ENCODE measurements at places on chromosomes 3 and 15. TPM values are rescaled to one million over a fixed set of nuclear protein-coding genes. Genes with fewer than 3 reads are reported as not detected.

DNA sequence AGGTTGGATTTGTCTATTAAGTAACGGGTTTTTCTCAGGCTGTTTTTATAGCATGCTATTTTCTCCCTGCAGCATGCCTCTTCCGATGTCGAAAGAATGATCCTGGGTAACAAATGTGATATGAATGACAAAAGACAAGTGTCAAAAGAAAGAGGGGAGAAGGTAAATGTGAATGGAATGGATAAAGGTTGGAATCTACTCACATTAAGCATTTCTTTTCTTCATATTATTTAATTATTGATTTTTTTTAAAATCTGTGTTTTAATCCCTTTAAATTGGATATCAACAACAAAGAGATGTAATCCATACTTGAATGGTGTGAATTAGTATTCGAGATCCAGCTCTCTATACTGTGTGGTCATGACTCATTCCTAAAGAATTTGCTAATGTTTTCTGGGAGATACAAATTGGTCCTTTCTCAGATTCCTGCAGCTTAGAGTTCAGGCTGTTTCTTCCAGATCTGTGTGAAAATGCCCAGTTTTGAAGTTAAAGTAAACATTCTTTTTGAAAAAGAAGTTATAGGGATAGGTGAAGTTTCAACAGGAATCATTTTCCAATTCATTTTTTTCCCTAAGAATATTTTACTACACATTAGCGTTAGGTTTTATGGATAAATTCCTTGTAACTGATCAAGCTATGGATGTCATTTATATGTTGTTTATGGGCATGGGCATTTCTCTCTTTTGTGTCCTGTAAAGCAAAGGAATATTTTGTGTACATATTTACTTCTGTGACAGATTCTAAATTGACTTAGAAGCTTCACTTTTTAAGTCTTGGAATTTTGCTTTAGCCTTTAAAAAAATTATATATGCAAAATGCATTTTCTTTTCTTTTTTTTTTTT is 20.8 kb upstream of the APH1B start:
- no peak for DNase-seq

DNA sequence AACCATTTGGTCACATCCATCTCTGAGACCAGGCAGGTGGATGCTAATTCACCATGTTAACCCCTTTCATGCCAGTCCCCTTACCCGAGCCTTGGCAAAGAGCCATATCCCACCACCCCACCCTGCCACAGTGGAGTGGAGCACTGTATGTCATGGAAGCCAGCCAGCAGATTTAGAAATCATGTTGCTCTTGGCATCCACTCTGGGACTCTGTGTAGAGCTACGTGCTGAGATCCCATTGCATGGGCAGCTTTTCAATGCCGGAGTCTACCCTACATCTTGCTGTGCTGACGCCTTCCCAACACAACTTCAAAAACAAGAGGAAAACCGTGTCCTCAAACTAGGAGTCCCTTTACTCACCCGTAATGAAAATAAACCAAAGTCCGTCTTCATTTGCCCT is 131.0 kb downstream of the NTRK3 start:
- no peak for DNase-seq

KNL1 gene
- 5.6 TPM for total RNA-seq

GCNT3 gene
- total RNA-seq: 0.76 TPM

DNA sequence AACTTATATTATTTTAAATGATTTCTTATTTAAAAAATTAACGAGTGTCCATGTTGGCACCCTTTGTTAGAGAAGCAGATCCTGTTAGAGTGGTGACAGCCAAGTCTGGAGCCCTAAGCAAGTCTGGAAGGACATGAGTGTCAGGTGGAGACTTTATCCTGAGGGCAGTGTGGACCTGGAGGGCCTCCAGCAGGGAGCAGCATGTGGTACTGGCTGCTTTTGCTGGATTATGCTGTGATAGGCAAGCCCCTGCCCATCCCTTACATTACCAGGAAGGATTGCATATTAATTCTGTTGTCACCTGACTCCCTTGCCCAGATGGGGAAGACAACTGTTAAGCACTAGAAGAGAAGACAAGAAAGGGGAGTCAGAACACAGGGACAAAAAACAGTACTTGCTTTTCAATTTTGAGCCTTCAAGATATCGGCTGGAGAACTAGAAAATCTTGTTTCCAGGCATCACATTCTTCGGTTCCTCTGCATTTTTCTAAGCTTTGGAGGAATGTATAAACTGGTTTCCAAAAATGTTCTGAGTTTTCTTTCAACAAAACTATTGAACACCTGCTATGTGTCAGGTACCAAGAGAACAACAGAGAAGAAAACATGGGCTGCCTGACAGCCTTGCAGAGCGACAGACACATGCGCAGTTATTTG is 22.7 kb downstream of the ZNF860 start:
- no peak for DNase-seq

GRCh38 chr3:129441215-129441614 is 1.2 kb downstream of the IFT122 start:
- DNase-seq: no peak

GRCh38 chr3:17050071-17050470 is 165.3 kb downstream of the PLCL2 start:
- DNase-seq: no peak

GRCh38 chr3:169946336-169946735 is 20.3 kb upstream of the SEC62 start:
- no peak for DNase-seq

GRCh38 chr15:90400759-90401314 is 12.8 kb downstream of the IQGAP1 start:
- DNase-seq: peak; percentile 86

NXPE3 gene
- 23.9 TPM for total RNA-seq

GRCh38 chr3:194750491-194750828 is 64.8 kb downstream of the FAM43A start:
- no peak for DNase-seq

CMTM8 gene
- 5.1 TPM for total RNA-seq

- DNase-seq: no peak
These were observed 15.4 kb upstream of the CADM2 start for GRCh38 chr3:84943379-84943778.

- DNase-seq: no peak
These were observed 39.9 kb downstream of the RAB6B start for GRCh38 chr3:133855772-133856171.

DNA sequence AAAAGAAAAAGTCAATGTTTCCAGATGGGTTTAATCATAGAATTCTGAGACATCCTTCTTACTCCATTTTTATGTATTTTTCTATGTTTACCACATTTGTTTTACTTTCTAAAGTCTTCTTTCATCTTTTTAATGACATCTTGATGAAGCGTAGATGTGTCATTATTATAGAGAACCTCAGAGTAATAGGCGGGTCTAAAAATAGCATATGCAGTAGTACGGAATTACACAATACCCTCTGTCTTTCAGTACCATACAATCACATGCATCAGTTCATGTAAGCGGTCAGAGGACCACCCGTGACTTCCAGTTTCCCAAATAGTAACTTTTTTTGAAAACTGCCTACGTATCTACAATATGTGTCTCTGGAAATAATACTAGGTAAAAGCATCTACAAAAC is 224.0 kb downstream of the PLOD2 start:
- no peak for DNase-seq

MAGEL2 gene
- total RNA-seq: 1.5 TPM

- peak; percentile 99 for DNase-seq
These were observed at the start of the genes MYO9A and SENP8 for GRCh38 chr15:72118017-72118978. TSS of gene MYO9A (minus strand) at chr15:72118150. CDS start at chr15:72046563, 71,587 bp downstream. TSS of gene SENP8 (plus strand) at chr15:72118403. CDS start at chr15:72139624, 21,221 bp downstream.

- no peak for DNase-seq
These were observed 894.6 kb downstream of the PLOD2 start for GRCh38 chr3:145266368-145266767.

DNA sequence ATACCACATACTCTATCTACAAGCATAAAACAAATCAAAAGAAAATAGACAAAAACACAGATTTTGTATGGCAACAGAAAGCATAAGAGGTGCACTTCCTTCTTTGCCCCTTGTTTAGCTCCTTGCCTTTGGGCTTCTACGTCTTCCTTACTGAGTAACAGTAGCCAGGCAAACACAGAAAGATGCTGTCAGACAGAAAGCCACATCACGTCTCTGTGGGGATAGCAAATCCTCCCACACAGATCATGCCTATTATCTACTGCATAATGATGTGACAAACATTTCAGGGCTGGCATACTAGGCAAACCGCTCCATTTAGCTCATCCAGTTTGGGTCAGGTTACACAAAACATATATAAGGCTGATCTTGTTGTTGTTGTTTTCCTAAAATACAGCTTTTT is 92.7 kb downstream of the BOC start:
- DNase-seq: no peak

GRCh38 chr15:72825829-72826228 is 42.3 kb upstream of the ADPGK start:
- no peak for DNase-seq

DNA sequence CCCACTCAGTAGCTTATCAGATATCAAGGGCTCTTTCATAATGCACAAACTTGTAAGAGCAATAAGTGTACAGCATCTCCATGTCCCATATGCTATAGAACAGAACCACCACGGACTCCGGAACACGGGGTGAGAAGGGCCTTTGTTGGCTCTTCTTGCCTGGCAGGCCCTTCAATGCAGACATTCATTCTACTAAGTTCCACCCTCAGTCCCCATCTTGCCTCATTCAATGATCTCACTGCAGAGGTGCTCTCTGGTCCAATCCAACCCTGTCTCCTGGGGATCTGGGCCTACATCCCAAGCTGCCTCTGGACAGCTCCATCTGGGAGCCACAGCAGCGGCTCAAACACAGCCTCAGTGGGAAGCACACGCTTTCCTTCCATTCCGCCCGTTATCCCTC is 16.8 kb downstream of the HACD2 start:
- DNase-seq: no peak

GRCh38 chr15:63350178-63350621 is 31.4 kb downstream of the CA12 start:
- no peak for DNase-seq

DNA sequence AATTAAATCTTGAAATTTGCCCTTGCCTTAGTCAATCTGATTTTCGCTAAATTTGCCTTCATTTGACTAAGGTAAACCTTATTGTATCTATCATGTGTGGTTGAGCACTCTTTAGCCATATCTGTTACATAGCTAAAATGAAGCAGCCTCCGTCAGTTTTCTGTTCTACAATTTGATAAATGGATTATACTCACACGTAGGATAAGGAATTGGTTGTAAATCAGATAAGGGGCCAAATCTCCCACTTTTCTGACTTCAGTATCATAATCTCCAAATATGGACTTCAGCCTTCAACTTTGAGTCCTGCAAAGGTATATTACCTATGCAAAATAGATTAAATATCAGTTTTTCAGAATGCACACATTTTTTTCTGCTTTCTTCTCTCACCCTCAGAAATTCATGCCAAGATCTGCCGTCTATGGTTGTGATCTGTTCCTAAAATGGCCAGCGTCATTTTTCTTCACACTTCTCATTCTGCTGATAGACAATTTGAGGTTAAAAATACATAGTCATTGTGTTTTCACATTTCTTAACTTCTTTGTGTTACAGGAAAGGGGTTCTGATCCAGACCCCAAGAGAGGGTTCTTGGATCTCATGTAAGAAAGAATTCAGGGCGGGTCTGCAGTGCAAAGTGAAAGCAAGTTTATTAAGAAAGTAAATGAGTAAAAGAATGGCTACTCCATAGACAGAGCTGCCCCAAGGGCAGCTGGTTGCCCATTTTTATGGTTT is 36.9 kb downstream of the RAB8B start:
- no peak for DNase-seq

GRCh38 chr3:184887574-184887973 is 75.6 kb downstream of the VPS8 start:
- no peak for DNase-seq

- DNase-seq: no peak
These were observed 683 bp downstream of the PPM1M start for GRCh38 chr3:52246264-52246620.
